ENCODE measurements at places on chromosomes 13 and 19.

- no peak for DNase-seq
Measured at GRCh38 chr13:57813651-57814050, 182.1 kb downstream of the PCDH17 start.

- no peak for DNase-seq
Measured at GRCh38 chr13:26021516-26021915, 30.3 kb downstream of the SHISA2 start.

DNA sequence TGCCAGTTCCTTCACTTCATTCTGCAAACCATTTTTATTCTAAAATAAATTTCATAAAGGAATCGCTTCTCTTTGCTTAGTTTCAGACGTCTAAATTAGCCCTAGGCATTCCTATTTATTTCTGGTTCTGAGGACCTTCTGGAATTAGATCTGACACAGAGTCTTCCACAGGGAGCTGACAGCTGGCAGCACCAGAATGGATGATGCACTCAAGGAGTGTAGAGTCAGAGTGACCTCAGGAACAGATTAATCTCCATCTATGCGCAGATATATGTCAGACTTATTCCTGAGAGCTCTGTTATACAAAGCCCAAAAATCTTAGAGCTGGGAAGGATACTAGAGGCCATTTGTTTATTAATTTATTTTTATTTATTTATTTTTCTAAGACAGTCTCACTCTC lies 450.8 kb downstream of the HS6ST3 start:
- DNase-seq = no peak

DNA sequence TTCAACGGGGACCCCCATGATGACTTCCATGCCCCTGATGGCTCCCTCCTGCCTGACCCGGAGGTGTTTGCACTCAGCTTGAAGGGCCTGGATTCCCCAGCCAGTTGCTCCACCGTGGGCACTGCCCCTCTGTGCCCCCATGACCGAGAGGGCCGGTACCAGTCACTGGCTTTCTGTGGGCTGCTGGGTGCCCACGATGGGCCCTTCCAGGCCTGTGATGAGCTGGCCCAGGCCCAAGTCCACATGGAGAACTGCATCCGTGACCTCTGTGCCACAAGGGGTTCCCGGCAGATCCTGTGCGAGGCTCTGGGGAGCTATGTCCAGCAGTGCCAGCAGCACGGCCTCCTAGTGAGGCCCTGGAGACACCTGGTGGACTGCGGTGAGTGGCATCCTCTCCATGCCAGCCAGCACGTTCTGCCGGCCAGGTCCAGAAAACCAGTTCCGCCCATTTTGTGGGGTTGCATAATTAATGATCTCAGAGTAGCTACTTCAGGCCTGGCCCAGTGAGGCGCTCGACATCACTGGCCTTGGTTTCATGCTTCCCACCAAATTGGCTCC lies 34.9 kb upstream of the FXYD3 start:
- no peak for DNase-seq

DNA sequence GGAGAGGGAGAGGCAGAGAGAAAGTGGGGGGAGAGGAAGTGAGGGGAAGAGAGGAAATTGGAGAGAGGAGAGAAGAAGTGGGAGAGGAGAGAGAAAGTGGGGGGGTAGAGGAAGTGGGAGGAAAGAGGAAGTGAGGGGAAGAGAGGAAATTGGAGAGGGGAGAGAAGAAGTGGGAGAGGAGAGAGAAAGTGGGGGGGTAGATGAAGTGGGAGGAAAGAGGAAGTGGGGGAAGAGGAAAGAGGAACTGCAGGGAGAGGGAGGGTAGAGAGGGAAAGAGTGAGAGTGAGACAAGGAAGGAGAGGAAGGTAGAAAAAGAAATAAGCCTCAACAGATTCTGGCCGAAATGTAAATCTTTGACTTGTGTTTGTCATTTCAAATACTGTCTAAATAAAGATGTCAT lies 146.6 kb downstream of the KLF12 start:
- DNase-seq = no peak

DNA sequence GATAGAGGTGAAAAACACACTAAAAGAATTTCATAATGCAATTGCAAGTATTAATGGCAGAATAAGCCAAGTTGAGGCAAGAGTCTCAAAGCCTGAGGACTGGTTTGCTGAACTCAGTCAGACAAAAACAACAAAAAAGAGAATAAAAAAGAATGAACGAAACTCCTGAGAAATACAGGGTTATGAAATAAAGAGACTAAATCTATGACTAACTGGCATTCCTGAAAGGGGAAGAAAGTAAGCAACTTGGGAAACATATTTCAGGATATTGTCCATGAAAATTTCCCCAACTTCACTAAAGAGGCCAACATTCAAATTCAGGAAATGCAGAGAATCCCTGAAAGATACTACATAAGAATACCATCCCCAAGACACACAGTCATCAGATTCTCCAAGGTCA lies 47.8 kb downstream of the UBL3 start:
- DNase-seq = peak; percentile 6

DNA sequence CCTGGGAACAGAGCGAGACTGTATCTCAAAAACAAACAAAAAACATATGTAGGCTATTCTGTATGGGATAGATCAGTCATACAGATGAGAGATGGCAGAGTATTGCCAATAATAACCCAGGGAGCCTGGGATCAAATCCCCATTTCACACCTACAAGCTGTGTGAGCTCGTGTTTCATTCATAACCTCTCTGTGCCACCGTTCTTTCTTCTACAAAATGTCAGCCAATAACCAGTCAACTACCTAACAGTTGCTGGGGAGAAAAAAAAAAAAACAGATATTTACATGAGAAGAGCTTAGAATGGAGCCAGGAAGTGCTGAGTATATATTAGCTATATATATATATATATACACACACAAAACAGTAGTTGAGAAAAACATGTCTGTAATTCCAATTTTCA lies 6.5 kb upstream of the IFNL2 start:
- DNase-seq = no peak

GRCh38 chr13:66534561-66534960 lies 695.6 kb downstream of the PCDH9 start:
- DNase-seq = peak; percentile 80

GRCh38 chr13:67967031-67967430 lies 736.9 kb upstream of the PCDH9 start:
- DNase-seq = no peak

DNA sequence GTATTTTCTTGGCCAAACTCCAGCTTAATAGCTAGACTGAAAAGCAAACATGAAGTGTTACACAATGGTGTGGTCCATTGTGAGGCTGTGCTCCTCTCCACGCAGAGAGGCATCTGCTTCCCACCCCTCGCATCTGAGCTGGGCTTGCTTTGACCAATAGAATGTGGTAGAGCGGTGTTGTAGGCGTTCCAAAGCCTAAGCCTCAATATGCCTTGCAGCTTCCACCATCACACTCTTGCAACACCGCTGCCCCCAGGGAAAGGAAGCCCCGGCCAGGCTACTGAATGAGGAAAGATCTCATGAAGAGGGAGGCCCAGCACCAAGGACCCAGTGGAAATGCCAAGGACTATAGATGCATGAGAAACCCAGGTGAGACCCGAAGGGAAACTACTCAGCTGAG lies 9.4 kb downstream of the FLT1 start:
- DNase-seq = no peak

- DNase-seq = no peak
Measured at GRCh38 chr19:8665468-8666213, 33.0 kb downstream of the ACTL9 start.

DNA sequence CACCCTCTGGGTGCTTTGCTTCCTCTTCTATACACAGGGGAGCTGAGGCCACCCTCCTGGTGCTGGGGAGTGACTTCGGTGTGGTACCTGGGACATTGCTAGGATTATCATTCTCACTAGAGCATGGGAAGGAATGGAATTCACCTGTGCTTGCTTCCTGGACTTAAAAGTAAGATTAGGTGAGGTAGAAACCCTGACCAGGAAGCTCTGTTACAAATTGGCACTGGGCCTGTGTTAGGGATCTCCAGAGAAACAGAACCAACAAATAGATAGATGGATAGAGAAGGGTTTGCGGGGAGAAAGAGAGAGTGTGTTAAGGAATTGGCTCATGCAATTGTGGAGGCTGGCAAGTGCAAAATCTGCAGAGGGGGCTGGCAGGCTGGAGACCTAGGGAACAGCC lies 13.9 kb upstream of the SIAH3 start:
- DNase-seq = no peak

DNA sequence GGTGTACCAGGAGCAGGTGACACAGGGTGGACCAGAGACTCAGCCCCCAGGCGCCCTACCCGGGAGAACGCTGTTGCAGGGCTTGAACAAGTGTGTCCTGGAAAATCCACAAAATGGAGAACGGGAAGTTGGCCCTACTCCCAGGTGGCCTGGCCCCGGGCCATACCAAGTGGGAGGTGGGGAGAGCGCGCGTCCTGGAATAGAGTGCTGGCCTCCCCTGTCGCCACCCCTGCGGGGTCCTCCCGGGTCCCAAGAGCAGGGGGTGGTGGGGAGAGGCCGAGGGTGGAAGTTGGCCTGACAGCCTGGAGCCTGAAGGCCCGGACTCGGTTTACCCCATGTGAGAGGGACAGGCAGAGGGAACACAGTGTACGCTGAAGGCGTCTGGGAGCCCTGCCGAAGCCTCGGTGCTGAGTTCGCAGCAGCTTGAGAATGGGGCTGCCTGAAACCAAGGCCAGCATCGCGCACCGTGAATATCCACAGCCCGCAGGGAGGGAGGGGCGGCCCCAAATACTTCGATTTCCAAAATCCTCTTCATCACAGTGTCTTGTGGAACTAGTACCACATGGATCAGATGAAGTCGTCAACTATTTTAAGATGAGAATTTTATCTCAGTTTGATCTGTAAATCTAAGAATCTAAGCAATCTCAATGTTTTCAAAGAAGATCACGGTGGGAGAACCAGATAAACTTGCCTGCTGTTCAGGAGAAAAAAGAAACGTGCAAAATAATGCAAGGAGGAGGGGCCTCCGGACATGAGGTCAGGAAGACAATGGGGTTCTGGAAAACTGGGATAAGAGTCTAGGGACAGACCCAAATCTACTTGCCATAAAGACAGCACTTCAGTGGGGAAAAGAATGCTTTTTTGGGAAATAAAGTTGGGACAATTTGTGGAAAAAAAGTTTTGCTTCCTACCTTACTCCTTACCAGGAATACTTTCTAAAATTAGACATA lies 10.4 kb upstream of the KLF16 start:
- no peak for DNase-seq

- DNase-seq = peak; percentile 56
Measured at GRCh38 chr19:17703824-17704463, 15.3 kb upstream of the MAP1S start.

DNA sequence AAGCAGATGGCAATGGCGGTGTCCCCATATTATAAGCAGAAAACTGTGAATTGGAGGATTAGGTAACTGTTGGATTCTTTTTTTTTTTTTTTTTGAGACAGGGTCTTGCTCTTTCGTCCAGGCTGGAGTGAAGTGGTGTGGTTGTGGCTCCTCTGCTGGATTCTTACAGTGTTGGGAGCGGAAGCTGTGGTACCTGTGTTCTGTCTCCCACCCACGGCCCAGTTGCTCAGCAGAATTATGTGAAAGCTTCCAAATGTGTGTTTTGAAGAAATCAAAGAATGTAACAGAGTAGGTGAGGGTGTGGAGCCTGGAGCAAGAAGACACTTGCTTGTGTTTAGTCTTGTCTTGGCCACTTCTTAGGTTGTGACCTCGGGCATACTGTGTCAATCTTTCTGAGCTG lies 295.6 kb downstream of the SHISA2 start:
- DNase-seq = no peak

GRCh38 chr19:55118401-55118991 lies 1.1 kb upstream of the PPP1R12C start:
- DNase-seq = no peak

GRCh38 chr19:17414097-17414496 lies 5.8 kb upstream of the MVB12A start:
- no peak for DNase-seq

DNA sequence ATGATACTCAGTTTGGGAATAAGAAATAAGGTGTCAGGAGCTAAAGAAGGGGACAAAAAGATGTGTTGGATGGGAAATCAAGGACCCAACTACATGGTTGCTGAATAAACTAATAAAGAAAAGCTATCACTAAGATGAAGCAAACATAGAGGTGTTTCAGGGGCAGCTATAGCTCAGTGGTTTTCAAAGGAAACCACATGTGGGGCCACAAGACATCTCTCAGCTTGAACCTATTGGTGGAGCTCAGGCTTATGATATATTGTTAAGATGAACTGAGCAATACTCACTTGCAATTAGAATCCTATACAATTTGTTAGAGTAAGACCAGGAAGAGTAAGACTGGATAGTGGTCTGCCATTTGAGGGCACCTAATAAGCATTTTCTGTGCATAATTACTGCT lies 45.1 kb upstream of the SPRY2 start:
- no peak for DNase-seq

GRCh38 chr13:38821770-38822551 lies 135.1 kb downstream of the FREM2 start:
- no peak for DNase-seq

GRCh38 chr13:28653111-28653510 lies 5.8 kb upstream of the POMP start:
- no peak for DNase-seq

DNA sequence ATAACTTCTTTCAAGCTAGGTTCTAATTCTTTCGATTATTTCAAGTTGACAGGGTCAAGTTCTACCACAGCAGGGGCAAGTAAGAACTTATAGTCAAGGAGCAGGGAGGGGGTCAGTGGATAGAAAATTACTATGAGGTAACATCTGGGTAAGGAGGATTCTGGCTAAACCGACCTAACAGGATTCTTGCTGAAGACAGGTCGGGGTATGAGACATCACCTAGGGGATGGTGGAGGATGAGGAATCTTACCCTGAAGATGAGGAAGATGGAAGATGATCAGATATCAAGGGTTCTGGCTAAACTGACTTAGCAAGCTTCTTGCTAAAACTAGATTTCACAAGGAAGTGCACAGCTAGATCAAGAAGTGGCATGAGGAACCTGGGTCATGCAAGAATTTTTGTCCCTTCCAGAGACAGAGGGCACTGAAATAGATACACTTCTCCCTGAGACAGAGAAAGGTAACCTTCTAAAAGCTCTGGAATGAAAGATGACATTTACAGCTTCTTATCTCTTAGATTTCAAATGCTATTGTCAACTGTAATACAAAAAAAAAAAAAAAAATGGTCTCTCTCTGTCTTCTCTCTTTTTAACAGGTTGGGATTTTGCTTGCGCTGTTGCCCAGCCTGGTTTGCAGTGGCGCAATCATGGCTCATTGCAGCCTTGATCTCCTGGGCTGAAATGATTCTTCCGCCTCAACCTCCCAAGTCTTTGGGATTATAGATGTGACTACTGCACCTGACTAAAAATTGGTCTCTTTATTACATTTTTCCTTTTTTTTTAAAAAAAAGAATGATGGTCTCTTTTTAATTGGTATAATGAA lies 9.6 kb upstream of the METTL21C start:
- no peak for DNase-seq

- DNase-seq = no peak
Measured at GRCh38 chr19:38405276-38405675, 2.4 kb downstream of the FAM98C start.

DNA sequence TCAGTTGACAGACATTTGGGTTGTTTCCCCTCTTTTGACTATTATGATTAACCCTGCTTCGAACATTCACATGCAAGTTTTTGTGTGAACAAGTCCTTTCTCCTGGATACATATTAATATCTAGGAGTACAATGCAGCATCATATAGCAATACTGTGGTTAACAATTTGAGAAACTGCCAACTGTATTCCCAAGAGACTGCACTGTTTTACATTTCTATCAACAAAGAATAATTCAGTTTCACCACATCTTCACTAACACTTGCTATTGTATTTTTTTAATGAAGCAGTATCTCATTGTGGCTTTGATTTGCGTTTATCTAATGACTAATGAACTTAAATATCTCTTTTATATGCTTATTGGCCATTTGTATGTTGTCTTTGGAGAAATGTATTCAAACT lies 184.6 kb upstream of the NBEA start:
- no peak for DNase-seq

GRCh38 chr19:35357867-35358573 lies at the start of gene FFAR3:
FFAR3 (plus strand) TSS chr19:35358460; CDS start chr19:35358891, 431 bp downstream.
- no peak for DNase-seq

Measured in ELR (cell line).